Endothelial cell of umbilical vein (primary cell): ENCODE measurements at places on chromosomes 3 and 15. TPM values are rescaled to one million over a fixed set of nuclear protein-coding genes. Genes with fewer than 3 reads are reported as not detected.
A peak's percentile ranks its signal among the peaks of the same experiment; 100 is the strongest.

- H3K36me3 ChIP-seq, result no peaks in the 10 kb centered on the region
- no peak for DNase-seq
- peaks cover 32% of the 10 kb centered on the region for H3K27me3 ChIP-seq
- no peaks in the 10 kb centered on the region for H3K4me1 ChIP-seq
- no peak overlapping the region for H3K4me3 ChIP-seq
Observed at GRCh38 chr15:80247320-80247719, 4.7 kb downstream of the CTXND1 start.

GRCh38 chr3:127321371-127321770 is 33.5 kb upstream of the PRR20G start:
- no peaks in the 10 kb centered on the region for H3K36me3 ChIP-seq
- H3K27ac ChIP-seq, result no peak overlapping the region
- no peak overlapping the region for H3K4me3 ChIP-seq
- H3K27me3 ChIP-seq, result no peaks in the 10 kb centered on the region
- no peak for DNase-seq
- H3K4me1 ChIP-seq, result no peaks in the 10 kb centered on the region

DNA sequence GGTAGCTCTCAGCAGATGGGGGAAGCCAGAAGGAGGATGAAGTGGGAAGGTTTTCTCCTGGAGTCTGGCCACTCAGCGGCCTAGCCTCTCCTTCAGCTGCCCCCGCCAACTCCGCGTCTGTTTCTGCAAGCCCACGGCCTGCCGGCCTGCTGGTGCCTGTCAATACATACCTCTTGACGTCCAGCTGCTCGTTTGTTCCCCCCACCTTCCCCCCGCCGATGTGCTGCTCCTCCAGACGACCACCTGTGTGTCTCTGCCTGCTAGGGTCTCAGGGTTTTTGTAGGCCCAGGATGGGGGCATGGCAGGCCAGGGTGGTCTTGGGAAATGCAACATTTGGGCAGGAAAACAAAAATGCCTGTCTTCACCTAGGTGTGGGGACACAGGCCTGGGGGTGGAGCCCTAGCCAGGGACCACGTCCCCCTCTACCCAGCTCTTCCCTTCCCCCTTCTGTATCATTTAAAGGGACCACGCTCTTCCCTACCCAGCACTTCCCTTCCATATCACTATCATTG is 137.8 kb downstream of the ALCAM start:
- no peak overlapping the region for H3K27ac ChIP-seq
- H3K36me3 ChIP-seq, result no peaks in the 10 kb centered on the region
- H3K4me1 ChIP-seq, result no peaks in the 10 kb centered on the region
- no peak overlapping the region for H3K4me3 ChIP-seq

Gene AADAC
- 0.27 and 1.0 TPM in 2 replicates for total RNA-seq

DNA sequence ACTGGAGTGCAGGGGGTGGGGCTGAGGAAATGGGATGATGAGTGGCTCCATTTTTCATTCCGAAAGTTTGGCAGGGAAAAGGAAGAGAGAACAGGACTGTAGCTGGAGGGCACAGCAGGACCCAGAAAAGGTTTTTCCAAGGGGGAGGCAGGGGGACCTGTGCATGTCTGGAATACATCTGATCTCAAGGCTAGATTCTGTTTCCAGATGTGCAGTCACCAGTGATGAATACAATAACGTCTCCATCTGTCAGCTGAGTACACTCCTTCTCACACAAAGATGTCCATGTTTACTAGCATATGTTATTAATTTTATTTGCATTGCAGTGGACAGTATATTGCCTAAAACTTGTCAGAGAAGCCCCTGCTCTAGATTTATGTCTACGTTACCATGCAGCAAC is 39.9 kb upstream of the PRTG start:
- H3K4me1 ChIP-seq, result no peaks in the 10 kb centered on the region
- peaks cover 2% of the 10 kb centered on the region for H3K27me3 ChIP-seq
- no peak for DNase-seq

Gene SLC38A3
- 0.60 and 0.65 TPM in 2 replicates for total RNA-seq

GRCh38 chr3:184593220-184593927 is 31.8 kb downstream of the EPHB3 start:
- no peaks in the 10 kb centered on the region for H3K36me3 ChIP-seq
- DNase-seq, result no peak
- H3K4me3 ChIP-seq, result no peak overlapping the region
- peaks cover 8% of the 10 kb centered on the region for H3K27me3 ChIP-seq

Gene COL6A5
- not detected in 2 replicates for total RNA-seq

DNA sequence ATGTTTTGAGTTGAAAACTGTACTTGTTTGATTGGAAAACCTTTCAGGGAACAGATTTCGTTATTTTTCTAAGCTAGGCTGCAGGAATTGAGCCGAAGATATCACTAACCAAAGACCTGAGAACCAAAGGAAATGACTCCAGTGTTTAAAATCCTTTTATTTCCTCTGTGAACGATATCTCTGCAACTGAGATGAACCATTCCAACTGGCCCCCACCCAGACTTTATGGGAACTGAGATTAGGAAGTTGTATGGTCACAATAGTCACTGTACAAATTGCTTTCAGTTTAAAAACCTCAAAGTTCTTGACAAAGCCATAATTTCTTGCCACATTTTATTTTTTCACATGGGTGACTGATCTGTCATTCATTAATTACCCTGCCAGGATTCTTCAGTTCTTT is 232.4 kb downstream of the RBMS3 start:
- H3K4me3 ChIP-seq, result peak overlapping the region; percentile 1
- no peaks in the 10 kb centered on the region for H3K36me3 ChIP-seq
- no peaks in the 10 kb centered on the region for H3K27me3 ChIP-seq
- peak; percentile 82 for DNase-seq
- H3K27ac ChIP-seq, result peak overlapping the region; percentile 66
- peaks cover 40% of the 10 kb centered on the region for H3K4me1 ChIP-seq

Gene CHRD
- total RNA-seq, result 0.40 and 0.53 TPM in 2 replicates

DNA sequence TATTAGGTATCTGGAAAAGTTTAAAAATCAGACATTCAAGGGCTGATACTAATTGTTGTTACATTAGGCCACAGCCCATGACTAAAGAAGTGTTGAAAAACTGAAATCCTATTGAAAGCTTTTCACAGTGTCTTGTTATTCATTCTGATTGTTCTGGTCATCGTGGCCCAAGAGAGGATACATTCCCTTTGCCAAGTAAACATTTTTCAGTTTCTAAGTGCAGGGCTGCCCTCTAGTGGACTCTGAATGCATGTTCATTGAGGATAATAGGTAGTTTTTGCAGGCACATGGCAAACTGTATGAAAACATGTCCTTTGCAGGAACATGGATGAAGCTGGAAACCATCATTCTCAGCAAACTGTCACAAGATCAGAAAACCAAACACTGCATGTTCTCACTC is 181.1 kb downstream of the MYRIP start:
- H3K27ac ChIP-seq, result no peak overlapping the region
- no peaks in the 10 kb centered on the region for H3K4me1 ChIP-seq
- H3K36me3 ChIP-seq, result no peaks in the 10 kb centered on the region
- peak; percentile 70 for DNase-seq
- no peak overlapping the region for H3K4me3 ChIP-seq

DNA sequence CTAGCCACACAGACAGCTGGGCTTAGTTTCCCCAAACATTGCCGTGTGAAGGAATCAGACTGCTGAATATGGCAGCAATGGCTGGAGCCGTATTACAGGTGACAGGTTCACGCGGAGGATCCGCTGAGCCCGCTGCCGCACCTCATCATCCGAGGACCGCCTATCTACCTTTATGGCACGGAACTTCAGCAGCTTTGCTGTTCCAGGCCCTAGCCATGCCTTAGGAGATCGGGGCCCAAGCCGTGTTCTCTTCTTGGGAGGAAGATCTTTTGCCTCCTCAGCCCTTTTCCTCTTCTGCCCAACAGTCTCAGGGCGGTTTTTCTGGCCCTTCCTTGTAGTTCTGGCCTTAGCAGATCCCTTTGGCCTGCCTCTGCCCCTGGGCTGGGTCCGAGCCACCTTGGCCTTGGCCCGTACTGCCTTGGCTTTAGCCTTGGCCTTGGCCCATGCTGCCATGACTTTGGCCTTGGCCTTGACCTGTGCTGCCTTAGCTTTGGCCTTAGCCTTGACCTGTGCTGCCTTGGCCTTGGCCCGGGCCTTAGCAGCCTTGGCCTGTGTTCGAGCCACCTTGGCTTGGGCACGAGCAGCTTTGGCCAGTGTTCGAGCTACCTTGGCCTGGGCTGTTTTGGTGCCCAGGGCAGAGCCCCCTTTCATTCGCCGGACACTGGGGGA is 3.2 kb downstream of the CCDC71 start:
- no peak overlapping the region for H3K27ac ChIP-seq
- no peak overlapping the region for H3K4me3 ChIP-seq
- no peak for DNase-seq
- H3K4me1 ChIP-seq, result peaks cover 15% of the 10 kb centered on the region
- H3K27me3 ChIP-seq, result no peaks in the 10 kb centered on the region

GRCh38 chr3:4978966-4979427 is 240 bp upstream of the BHLHE40 start:
- H3K27ac ChIP-seq, result peak overlapping the region; percentile 98
- H3K4me3 ChIP-seq, result no peak overlapping the region
- peak; percentile 95 for DNase-seq
- H3K27me3 ChIP-seq, result no peaks in the 10 kb centered on the region
- peaks cover 8% of the 10 kb centered on the region for H3K36me3 ChIP-seq
- H3K4me1 ChIP-seq, result peaks cover 48% of the 10 kb centered on the region

Gene SNX4
- total RNA-seq, result 39.2 and 39.7 TPM in 2 replicates

Gene HAUS2
- 33.5 and 37.8 TPM in 2 replicates for total RNA-seq

Gene ESYT3
- total RNA-seq, result not detected in 2 replicates

GRCh38 chr3:143429628-143430514 is 310.3 kb downstream of the CHST2 start:
- H3K27me3 ChIP-seq, result no peaks in the 10 kb centered on the region
- DNase-seq, result no peak
- no peak overlapping the region for H3K4me3 ChIP-seq
- H3K36me3 ChIP-seq, result no peaks in the 10 kb centered on the region
- H3K4me1 ChIP-seq, result no peaks in the 10 kb centered on the region
- H3K27ac ChIP-seq, result no peak overlapping the region

DNA sequence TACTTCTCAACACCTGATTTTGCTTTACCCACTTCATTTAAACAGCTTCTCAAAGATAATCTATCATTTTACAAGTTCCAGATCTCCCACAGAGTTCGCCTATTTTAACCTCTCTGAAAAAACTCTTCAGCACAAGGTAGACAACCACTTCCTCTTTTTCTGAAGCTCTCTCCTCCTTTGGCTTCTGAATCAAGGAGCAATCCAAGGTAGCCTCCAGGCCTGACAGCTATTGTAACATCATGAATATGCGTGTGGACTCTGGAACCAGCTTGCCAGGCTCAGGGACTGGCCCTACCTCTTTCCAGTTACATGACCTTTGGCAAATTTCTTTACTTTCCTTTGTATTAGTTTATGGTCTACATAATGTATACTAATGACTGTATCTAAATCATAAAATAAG is 405.9 kb upstream of the ZNF385D start:
- H3K4me3 ChIP-seq, result no peak overlapping the region
- H3K27me3 ChIP-seq, result no peaks in the 10 kb centered on the region
- H3K4me1 ChIP-seq, result no peaks in the 10 kb centered on the region
- no peak for DNase-seq
- H3K27ac ChIP-seq, result no peak overlapping the region

Gene HHLA2
- not detected in 2 replicates for total RNA-seq
